ELR (cell line): ENCODE measurements at places on chromosomes 11 and 22.

DNA sequence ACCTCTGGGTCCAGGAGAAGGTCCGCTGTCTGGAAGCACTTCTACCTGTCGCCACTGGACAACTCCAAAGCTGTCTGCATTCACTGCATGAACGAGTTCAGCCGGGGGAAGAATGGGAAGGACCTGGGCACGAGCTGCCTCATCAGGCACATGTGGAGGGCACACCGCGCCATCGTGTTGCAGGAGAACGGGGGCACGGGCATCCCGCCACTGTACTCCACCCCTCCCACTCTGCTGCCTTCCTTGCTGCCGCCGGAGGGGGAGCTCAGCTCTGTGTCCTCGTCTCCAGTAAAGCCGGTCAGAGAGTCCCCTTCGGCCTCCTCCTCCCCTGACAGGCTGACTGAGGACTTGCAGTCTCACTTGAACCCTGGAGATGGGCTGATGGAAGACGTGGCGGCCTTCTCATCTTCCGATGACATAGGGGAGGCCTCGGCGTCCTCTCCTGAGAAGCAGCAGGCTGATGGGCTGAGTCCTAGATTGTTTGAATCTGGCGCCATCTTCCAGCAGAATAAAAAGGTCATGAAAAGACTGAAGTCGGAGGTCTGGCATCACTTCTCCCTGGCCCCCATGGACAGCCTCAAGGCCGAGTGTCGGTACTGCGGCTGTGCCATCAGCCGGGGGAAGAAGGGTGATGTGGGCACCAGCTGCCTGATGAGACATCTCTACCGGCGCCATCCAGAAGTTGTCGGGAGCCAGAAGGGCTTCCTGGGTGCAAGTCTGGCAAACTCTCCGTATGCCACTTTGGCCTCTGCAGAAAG, 31.0 kb downstream of the ZBED4 start:
- DNase-seq: no peak

GRCh38 chr11:58125469-58125868, at the start of gene OR9I1:
OR9I1 (minus strand) TSS chr11:58125530; CDS start chr11:58119444, 6,086 bp downstream.
- DNase-seq: peak; percentile 3

DNA sequence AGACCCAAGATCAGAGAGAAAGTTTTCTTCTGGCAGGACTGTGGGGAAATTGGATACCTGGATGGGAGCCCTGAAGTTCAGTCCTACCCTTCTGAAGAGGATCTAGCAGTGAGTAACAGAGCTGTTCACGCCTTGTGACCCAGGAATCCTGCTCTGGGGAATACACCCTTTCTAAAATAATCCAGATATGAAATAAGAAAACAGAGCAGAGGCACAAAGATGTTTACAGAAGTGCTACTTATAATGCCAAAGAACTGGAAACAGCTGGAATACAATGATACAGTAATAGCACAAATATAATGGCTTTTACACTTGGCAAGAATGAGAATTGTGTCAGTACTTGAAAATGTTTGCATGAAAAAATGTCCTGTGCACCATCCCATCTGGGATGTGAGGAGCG, 304.0 kb upstream of the NARS2 start:
- DNase-seq: no peak

GRCh38 chr11:108576523-108576922, 17.0 kb downstream of the EXPH5 start:
- no peak for DNase-seq

GRCh38 chr11:95760941-95761340, 28.6 kb downstream of the FAM76B start:
- no peak for DNase-seq

GRCh38 chr11:72576661-72577060, 97.6 kb downstream of the PDE2A start:
- DNase-seq: no peak

GRCh38 chr11:6156628-6157359, 13.3 kb downstream of the OR52B2 start:
- DNase-seq: no peak

DNA sequence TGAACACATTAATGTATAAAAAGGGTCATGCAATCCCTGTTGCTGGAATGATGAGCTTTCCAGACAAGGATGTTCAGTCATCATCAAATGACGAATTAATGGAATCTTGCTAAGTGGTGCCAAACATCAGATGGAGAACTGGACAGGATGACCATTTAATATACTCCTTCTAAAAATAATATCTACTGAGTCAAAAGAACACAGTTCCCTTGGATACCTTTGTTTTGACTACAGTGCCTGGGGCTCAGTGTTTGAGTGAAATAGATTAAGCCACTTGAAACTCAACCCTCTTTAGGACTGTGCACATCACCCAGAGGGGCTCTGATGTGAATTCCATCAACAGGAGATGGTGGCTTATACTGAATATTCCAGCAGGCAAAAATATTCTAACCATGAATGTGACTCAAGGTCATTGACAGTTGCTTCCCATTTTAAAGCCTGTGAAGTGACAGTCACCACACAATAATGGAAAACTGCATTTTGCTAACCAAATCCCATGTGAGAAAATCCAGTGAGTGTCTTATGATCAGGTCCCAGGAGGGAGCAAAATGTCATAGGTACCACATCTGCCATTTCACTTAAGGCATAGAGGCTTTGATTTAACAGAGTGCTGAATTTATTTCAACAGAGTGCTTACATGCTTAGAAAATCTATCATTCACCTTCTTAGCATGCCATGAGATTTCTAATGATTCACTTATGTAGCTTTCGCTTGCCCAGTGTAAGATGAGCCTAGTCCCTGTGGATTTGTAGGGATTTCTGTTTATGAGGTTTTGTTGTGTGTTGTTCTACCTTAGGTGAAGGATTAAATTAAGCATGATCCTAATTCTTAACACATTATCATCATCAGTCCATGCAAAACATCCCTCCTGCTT, 41.3 kb upstream of the SLN start:
- no peak for DNase-seq

GRCh38 chr11:100711984-100712383, 24.9 kb downstream of the ARHGAP42 start:
- no peak for DNase-seq

DNA sequence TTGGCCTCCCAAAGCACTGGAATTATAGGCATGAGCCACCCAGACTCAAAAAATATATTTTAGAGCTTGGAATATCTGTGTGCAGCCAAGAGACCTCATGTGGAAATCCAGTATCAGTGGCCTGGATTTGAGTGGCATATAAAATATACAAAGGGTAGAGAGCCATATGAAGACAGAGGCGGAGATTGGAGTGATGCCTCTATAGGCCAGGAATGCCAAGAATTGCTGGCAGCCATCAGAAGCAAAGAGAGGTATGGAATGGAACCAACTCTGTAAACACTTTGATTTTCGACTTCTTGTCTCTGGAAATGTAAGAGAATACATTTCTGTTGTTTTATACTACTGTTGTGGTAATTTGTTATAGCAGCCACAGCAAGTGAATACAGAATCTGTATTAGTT, 123.0 kb downstream of the PLEKHA7 start:
- no peak for DNase-seq

- DNase-seq: no peak
Measured at GRCh38 chr11:93603225-93604007, 58.1 kb upstream of the CEP295 start.

GRCh38 chr22:44529827-44530523, 31.9 kb upstream of the RTL6 start:
- DNase-seq: no peak

DNA sequence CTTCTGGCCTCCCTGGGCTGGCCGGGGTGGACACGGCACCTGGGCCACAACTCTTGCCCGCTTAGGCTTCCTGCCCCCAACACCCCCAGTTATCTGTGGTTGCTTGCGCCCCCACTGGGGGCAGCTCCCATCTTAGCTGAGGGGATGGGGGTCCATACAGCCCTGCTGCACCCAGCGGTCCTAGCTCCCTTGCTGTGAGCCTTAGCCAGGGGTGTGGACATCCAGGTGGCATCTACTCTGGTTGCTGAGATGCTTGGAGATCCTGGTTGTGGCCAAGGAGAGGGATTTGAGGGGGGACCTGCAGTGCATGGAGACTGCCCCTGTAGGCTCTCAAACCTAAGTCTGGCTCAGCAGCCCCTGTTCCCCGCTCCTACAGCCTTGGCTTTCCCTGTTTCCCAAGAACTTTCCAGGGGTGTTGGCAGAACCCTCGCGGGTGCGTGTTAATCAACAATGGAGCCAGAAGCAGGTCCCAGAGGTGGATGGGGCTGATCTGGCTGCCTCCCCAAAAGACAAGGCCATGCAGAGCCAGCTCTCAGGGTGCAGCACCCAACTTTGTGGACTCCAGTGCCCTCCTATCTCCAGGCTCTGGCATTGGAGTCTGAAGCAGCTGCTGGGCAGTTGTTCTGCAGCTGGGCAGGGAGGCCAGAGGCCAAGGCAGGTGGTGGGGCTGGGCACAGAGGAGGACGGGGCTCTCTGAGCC, 3.3 kb downstream of the KCNQ1 start:
- no peak for DNase-seq

- DNase-seq: no peak
Measured at GRCh38 chr11:109788948-109789490, 304.2 kb upstream of the ZC3H12C start.

GRCh38 chr11:64342869-64343745, 3.1 kb downstream of the CCDC88B start:
- no peak for DNase-seq

- DNase-seq: no peak
Measured at GRCh38 chr22:46350646-46351045, 15.1 kb downstream of the TRMU start.

DNA sequence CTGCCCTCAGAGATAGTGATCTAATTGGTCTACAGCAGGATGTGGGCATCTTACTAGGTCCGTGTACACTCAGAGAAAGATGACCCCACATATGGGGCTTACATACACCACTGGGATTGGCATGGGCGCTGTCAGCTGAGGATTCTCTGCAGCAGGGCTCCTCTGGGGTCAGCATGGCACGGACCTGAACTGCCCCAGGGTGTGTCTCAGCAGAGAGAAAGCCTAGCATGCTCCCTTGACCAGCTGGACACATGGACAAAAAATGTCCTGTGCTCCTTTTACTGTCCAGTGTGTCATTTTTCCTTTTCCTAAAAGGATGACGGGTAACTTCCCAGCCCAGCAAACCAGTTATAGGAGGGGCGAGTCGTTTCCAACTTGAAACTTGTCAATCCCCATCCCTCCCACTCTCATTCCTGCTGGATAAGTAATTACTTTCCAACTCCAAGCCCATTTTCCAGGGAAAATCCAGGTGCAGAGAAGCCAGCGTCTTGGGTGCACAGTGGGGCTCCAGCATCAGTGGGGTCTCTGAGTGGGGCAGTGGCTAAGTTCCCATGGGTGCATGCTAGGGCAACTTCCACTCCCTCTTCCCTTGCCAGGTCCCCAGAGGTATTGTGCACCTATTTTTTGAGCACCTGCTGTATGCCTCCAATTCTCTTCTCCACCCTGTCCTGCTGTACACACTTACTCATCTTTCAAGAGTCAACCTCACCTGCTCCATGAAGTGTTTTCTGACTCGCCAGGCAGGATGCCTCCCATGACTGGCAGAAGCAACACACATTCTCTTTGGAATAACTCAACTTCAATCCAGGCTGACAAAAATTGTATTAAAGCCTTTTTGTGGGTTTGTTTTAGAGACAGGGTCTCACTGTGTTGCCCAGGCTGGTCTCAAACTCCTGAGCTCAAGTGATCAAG, 5.0 kb downstream of the VSTM5 start:
- DNase-seq: peak; percentile 62

DNA sequence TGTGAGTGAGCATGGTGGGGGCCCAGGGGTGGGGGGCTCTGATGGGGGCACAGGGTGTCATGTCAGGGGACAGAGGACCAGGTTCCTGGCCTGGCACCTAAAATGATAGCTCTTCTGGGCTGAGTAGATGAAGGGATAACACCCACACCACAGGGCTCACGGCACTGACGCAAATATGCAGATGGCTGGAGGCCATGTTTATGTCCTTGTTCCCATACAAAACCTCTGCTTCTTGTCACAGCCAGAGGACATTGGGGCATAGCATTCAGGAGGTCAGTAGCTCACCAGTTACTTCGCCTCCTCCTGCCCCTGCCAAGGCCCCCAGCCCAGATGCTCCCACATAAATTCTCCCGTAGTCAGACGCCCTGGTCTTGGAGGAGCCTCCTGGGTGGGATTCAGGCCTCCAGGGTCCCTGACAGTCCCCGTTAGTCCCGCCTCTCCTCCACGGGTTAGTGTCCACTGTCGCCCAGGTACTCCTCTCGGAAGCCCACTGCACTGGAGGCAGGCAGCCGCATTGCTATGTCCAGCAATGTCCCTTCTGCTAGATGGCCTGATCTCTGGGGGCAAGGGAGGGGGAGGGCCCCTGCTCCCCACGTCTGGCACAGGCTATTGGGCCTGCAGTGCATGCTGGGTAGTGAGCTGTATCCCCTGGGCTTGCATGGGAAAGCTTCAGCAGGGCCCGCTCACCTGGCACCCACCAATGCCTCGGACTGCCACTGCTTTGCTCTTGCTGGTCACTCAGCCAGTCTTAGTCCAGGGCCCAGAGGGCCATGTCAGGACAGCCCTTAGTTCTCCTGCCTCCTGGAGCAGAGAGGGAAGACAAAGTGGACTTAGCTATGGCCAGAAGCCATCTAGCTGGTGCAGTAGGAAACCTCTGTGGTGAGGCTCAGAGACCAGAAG, 75.6 kb upstream of the MYOD1 start:
- no peak for DNase-seq

DNA sequence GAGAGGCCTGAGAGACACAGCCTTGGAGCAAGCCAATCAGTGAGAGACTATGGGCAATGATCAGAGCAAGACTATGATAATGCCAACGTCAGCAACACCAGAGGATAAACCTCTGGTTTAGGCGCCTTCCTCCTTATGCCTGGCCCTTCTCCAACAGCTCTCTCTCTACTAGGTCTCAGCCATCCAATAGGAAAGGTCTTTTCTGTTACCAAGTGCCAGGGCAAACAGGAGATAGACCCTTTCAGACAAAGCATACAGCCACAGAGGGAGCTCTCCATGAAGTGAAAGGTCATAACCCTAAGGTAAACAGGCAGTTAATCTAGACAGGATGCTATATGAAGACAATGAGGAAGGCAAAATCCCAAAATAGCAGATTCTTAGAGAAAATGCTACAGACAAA, 9.5 kb downstream of the STK33 start:
- DNase-seq: no peak

- DNase-seq: peak; percentile 84
Measured at GRCh38 chr11:7965386-7965785, at the start of gene NLRP10. NLRP10 (minus strand) TSS chr11:7965447; CDS start chr11:7963495, 1,952 bp downstream.

DNA sequence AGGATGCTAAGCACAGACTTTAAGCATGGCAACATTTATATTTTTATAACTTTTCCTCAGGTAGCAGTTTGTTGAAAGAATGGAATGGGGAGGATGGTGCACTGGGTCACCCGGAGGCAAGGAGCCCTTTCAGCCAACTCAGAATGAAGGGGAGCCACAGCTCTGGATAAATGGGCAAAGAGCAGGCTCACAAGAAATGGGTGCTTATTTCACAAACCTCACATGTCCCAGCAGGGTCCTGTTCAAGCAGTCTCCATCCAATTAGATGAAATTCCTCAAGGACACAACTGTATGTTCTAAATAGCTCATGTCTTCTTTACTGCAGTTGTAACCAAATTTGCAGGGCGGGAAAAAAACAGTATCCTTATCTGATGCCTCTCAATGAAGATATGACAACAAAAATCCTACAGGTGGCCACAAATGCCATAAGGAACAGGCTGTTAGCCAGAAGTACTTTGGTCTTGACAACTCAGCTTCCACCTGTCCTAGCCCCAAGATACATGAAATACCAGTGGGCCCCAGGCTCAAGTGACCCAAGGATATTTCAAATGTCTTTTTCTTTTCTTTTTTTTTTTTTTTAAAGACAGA, 48.2 kb downstream of the MAPK1 start:
- DNase-seq: no peak

GRCh38 chr11:88293931-88294330, 43.6 kb downstream of the CTSC start:
- peak; percentile 73 for DNase-seq
